Activated CD4-positive, alpha-beta T cell treated with anti-CD3 and anti-CD28 coated beads, Interleukin-2, amount 50 U/mL, for 24 hours (primary cell): ENCODE measurements at places on chromosomes 7 and 10.
A peak's percentile ranks its signal among the peaks of the same experiment; 100 is the strongest.

- no peak for DNase-seq
Measured at GRCh38 chr7:94562525-94562924, 52.9 kb downstream of the CASD1 start.

- no peak for DNase-seq
Measured at GRCh38 chr7:1054438-1054837, 10.1 kb downstream of the GPR146 start.

- DNase-seq, result no peak
Measured at GRCh38 chr7:54115028-54115763, 427.0 kb upstream of the VSTM2A start.

DNA sequence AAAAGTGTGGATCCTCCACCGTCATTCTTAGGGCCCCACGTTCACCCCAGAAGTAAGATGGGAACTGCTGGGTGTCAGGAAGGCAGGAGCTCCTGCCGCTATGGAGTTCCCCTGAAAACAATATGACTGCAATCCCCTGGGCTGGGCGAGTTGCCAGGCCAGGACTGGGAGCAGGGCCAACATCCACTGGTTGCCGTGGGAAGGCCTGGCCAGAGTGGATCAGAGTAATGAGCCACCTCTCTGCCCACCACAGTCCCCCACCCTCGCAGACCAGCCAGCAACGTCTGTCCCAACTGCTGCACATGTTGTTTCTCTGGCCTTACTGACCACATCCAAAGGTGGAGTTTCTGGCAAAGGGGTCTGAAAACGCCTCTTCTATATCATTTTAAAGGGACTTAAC, 86.6 kb downstream of the STRA8 start:
- DNase-seq, result no peak

- DNase-seq, result no peak
Measured at GRCh38 chr7:156034397-156034796, 222.1 kb upstream of the SHH start.

DNA sequence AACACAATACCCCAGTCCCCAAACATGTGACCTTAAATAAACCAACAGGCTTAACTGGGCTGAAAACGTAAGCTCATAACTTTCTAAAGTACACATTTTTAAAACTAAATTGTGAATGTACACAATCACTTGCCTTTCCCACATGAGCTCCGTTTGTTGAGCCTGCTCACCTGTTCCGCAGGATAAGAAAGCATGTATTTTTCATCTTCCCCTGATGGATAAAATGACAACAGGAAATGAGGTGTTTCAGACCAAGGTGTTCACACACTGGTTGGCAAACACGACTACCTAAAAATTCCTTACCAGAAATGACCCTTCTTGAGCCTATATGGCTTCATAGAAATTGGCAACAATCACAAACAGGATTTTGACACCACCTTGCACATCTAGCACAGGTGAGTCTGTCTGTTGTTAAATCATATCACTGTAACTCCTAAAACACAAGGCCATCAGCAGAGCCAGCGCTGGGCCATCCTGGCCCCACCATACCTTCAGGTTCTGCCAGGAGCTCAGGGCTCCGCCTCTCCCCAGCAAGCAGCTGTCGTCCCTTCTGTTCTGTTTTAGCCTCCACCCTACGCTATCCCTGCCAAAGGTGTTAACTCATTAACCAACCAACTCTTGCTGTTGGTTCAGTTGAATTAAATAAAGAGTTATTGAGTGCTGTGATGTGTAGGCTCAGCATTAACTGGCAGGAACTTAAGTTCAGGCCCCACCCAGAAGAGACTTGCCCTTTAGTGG, 73.6 kb upstream of the RNF32 start:
- DNase-seq, result no peak

DNA sequence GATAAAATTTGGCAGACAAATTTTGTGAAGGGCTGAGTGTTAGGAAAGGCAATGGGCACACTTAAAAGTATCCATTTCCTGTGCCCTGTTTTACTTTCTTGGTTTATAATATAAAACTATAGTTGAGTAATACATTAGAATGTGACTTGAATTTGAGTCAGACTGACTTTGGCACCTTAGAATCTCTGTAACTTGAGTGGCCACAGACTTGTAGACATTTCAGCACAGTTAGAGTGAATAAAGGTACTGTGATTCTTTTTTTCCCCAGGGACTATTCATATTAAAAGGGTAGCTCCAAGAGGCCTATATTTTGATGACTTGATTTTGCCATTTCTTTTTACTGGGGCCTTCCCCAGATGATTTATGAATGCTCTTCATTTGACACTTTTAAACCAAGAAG, 22.4 kb downstream of the GBF1 start:
- DNase-seq, result no peak

GRCh38 chr10:92573091-92573797, 649 bp downstream of the IDE start:
- peak; percentile 24 for DNase-seq

DNA sequence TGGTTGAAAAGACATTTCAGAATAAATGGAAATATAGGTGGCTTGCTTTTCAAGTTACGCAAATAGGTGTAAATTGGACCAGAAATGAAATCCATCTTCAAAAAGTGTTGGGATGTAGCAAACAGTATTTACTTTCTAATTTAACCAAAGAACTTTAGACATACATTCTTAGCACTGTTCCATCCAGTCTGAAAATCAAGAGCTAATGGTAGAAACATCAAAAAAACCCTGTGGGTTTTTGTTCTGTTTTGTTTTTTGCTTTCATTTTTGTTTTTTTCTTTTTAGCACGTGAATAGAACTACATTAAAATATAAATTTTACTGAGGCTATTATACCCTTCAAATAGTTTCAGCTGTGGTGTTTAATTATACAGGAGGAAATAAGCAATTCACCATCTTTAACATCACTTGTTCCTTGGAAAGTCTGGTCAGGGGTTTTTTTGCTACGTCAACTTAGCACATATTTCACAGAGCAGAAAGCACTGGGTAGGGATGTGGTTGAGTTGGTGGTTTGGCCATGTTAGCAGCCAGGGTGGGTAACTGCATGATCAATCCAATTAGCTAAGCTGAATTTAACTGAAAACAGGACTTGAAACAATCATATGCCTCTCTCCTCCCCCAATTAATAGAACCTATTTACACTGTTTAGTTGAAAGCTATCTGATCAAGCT, 275.4 kb upstream of the PFKP start:
- DNase-seq, result no peak

DNA sequence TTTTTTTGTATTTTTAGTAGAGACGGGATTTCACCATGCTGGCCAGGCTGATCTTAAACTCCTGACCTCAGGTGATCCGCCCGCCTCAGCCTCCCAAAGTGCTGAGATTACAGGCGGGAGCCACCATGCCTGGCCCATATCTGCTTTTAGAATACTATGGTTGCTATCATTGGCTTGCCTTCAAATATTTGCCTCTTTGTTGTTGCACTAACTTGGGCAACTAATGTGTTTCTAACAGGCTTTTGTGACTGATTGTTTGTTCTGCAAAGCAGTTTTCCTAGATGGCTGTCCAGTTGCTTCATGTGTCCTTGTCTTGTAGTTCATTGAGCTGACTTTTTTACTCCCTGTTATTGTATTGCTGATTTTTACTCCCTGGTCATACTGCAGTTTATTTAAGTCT, 9.7 kb downstream of the VDAC2 start:
- no peak for DNase-seq

DNA sequence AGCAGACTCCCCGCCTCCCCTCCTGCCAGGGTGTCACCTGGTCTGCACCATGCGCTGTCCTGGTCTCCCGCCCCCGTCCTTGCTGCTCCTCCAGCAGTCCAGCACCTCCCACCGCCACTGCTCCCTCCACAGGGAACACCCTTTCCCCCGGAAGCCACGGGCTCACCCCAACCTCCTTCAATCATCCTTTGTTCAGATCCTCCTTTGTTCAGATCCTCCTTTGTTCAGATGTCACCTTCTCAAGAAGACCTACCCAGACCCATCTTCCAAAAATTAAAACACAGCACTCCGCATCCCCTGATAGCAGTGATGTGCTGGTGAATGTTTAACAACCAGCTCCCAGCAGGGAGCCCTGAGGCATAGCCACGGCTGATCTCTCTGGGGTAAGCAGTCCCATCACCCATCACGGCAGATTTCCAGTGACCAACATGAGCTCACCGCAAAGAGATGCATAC, 237.7 kb downstream of the USP6NL start:
- DNase-seq, result no peak

- no peak for DNase-seq
Measured at GRCh38 chr7:44101966-44102845, 1.9 kb upstream of the AEBP1 start.

DNA sequence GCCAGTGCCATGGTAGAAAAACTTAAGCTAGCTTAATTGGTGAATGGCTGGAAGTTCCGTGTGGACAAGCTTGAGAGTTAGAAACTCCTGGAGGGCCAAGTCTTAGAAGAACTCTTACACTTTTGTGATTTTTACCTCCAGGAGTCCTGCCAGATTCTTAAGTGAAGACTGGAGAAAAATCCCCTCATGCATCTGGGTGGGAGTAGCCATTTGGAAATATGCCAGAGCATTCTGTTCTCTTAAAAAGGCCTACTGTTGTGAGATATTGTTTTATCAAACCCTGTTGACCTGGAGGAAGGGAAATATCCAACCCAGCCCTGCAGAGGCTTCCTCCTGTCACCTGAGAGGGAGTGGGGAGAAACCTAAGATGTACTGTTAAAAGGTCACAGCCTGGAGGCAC, 17.6 kb upstream of the MCM10 start:
- no peak for DNase-seq

DNA sequence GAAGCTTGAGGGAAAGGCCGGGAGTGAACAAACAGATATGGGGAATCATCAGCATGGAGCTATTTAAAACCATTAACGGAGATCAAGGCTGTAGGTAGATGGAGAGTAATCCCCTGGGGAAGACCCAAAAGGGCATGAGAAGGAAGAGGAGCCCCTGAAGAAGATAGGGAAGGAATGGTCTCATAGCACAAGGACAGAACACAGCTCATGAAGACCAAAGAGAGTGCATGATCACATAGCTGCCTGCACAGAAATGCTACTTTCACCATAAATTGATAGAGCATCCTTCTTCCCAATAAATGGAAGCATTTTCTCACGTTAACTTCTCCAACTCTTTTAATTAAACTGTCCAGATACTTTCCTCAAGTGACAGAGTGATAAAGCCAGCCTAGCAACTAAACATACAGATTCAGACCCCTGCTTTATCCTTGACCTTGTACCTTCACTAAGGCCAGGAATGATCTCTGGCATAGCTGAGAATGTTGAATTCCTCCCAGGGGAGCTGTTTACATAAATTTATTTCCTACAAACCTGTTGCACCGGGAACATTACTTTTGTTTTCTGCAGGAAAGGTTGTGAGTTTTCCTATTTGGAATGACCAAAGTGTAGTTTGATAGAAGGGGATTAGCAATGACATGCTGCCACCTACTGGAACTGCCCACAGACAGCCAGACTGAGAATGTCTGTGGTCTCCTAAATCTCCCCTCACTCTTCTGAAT, 110.8 kb upstream of the LRGUK start:
- DNase-seq, result no peak

- DNase-seq, result no peak
Measured at GRCh38 chr7:139523199-139523941, at the start of gene CLEC2L. CLEC2L (plus strand) TSS chr7:139523685; CDS start chr7:139523928, 243 bp downstream.

GRCh38 chr7:69756235-69756634, 158.0 kb downstream of the AUTS2 start:
- DNase-seq, result no peak

GRCh38 chr10:21827308-21827707, 176.2 kb downstream of the DNAJC1 start:
- DNase-seq, result no peak

DNA sequence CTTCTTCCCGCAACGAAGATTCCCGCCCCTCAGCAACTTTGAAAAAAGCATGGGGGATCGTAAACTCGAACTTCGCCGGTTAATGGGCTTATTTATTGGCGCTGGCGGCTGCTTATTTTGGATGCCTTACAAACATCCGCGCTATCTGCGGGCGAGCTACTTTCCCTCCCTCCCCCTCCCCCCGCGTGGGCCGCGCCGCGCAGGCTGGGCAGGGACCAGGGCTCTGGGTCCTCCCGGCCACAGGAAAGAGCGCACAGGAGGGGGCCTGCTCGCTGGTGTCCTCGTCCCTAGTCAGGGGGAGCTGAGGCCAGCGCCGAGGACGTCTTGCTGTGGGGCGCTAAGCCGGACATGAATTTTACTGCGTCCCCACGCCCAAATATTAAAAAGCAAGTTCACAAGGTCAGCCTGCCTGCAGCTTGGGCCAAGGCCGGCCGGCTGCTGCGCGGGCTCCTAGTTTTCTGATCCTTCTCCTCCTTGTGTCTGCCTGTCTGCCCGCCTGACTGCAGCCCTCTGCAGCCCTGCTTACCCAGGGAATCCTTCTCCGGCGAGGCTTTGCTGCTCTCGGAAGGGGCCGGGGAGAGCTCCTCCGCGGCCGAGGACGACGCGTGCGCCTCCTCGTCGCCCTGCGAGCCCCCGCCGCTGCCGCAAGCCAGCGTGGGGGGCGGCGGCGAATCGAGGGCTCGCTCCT, 1.2 kb downstream of the HOXA10 start:
- DNase-seq, result no peak

DNA sequence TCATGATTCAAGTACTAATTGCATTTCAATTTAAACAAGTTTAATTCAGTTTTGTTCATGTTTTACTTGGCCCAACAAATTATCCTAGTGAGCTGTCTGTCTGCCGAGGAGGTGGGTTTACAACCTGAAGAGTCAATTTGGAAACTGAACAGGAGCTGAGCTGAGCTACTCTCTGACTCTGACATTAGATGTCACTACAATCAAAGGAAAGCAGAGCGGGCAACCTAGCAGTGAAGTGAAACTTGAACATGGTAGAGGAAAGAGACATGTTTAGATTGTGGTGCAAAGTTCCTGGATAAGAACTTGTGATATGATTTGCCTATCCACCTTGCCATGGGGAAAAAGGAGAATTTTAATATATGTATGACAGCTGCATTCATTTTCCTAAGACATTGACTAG, 9.6 kb upstream of the AGR3 start:
- no peak for DNase-seq

GRCh38 chr10:22702348-22702747, 12.0 kb downstream of the PIP4K2A start:
- DNase-seq, result no peak

GRCh38 chr10:2963889-2964631, 103.3 kb upstream of the PFKP start:
- DNase-seq, result no peak

DNA sequence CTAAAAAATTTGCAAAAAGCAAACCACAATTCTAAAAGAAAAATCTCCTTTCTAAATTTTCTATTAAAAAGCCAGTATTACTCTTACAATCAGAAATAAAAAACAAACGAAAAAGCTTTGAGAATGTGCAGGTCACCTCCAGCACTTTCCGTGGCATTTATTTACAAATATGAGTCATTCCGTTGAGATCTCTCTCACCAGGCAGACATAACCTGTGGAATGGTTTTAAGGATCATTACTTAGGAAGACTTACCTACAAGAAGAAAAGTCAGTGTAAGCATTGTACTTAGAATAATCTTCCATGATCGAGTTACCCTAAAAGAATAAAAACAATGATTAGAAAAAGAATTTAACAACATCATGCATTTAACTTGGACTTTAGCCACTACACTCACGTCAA, 3.3 kb downstream of the SUN3 start:
- DNase-seq, result no peak
